GM19239 (cell line): ENCODE measurements at places on chromosomes 12 and 14.

- DNase-seq: no peak
These were observed 1317.4 kb upstream of the TMEM132C start for GRCh38 chr12:126949558-126949957.

DNA sequence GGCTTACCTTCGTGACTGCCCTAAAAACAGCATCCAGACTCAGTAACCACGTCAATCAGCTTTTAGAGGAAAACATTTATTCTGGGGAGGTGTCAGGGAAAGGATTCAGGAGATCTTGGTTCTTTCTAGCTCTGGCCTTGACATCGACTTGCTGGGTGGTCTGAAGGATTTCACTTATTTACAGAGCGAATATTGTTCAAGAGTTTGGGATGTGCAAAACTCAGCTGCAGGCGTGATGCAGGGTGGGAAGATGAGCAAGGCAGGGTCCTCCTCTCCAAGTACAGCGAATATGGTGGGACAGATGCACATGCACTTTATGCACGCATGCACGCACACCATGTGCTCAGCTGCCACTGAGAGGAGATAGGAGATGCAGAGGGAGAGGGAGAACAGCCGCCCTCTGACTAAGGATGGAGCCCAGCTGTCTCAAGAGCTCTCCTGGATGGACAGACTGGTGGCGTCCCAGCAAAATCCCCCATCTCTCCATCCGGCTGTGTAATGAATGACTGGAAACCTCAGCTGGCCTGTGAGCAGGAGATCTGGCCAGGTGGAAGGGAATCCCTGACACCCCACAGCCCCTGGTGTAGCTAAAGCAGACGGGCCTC is 24.4 kb upstream of the BDKRB1 start:
- no peak for DNase-seq

- peak; percentile 93 for DNase-seq
These were observed at the start of gene VASH1 for GRCh38 chr14:76761136-76761959. Gene VASH1 (plus strand): TSS chr14:76761468. CDS start chr14:76762822, 1,354 bp downstream.

- no peak for DNase-seq
These were observed 112.0 kb upstream of the ATF7IP start for GRCh38 chr12:14253496-14253895.

DNA sequence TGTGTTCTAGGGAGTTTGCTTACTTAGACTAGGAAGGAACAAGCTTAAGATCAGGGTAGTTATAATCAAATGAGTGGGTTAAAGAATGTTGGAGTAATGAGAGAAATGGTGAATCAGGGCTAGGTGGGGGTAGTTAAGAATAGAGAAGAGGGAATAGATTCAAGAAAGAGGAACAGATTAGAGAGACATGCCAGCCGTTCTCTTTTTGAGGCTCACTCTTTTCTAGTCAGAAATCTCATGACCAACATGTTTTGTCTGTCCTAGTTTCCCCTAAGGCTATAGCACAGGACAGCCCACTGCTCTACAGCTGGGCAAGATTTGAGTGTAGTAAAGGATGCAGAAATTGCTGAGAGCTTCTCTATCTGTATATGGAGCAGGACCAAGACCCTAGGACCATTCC is 258.4 kb downstream of the AKAP6 start:
- no peak for DNase-seq

- no peak for DNase-seq
These were observed 52.5 kb downstream of the ATP23 start for GRCh38 chr12:57993834-57994233.

DNA sequence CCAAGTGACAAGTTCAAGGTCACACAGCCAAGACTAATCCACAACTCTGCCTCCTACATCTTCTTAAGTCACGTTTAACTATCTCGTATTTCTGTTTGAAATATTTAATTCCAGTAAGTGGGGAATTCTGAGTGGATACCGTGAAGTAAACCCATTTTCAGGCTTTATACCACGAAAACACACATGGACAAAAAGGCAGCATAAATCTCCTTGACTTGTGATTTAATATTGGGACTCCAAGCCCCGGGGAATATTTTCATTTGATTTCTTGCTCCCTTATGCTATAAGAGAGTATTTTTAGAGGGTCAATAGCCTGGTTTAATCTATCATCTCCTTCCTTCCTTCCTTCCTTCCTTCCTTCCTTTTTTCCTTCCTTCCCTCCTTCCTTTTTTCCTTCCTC is 716.7 kb downstream of the VRK1 start:
- no peak for DNase-seq

GRCh38 chr14:103186241-103186822 is 63.1 kb downstream of the TNFAIP2 start:
- DNase-seq: no peak

DNA sequence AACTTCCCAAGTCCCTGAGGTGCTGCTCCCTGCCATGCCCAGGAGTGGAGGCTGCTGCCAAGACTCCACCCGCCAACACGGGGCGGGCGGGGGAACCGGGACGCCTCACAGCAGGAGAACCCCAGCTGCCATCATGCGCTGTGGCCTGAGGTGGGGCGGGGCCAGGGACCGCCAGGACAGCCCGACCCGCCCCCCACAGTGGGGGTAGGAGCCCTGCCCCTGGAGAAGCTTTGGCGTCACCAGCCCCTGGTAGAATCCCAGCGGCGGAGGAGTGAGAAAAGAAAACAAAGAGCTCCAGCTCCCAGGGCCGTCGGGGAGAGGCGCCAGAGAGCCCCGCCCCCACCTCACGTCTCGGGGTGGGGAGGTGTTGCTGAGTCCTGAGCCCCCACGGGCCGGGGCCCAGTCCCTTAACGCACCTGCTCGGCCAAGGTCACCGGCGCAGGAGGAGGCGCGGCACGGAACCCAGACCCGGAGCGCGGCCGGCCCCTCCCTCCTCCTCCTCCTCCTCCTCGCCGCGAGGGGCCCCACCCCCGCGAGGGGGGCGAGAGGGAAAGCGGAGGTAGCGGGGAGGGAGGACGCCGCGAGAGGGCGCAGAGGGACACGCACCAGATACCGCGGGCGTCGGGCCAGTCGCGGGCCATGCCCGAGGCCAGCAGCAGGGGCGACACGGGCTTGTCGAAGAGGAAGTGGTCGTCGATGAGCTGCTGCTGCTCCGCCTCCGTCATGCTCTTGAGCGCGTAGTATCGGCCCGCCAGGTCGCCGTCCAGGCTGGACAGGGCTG is 1.8 kb downstream of the CKB start:
- DNase-seq: peak; percentile 76

- DNase-seq: no peak
These were observed 85.4 kb upstream of the PLXNC1 start for GRCh38 chr12:94062796-94063635.

- DNase-seq: no peak
These were observed 158.9 kb upstream of the PLEKHA5 start for GRCh38 chr12:18970603-18971002.

DNA sequence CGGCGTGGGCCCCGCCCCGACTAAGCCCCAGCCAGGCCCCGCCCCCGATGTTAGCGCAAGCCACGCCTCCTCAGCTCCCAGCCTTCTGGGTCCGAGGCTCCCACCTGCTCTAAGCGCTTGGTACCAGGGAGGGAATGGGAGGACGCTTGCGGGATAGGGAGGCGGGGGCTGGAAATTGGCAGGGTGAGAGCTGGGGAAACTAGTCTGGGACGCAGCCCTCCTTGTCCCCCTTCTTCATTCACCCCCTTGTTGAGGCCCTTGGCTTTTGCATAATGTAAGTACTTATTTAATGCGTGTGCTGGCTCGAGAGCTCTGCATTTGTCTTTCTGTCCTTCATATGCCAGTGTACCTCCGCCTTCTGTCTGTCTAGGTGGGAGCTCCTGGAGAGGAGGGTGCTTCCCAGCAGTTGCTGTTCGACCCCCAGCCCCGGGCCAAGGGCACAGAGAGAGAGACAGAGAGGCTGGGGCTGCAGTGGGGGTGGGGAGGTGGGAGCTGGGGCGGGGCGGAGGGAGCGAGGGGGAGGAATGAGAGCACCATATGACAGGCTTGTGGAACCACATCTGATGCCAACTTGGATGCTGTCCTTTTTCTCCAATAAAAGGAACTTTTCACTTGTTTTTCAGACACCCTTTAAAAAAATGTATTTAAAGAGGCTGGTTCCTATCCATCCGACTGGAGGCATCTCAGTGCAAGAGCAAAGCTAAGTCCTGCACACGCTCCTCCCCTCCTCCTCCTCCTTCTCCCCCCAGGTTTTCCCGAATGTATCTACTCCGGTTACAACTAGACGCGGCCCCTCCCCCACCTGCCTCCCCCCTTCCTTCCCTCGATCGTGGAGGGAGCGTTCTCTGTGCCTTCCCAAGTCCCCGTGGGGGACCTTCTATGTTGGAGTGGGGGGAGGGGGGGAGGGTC is 25.6 kb upstream of the MAP1LC3B2 start:
- DNase-seq: peak; percentile 59

DNA sequence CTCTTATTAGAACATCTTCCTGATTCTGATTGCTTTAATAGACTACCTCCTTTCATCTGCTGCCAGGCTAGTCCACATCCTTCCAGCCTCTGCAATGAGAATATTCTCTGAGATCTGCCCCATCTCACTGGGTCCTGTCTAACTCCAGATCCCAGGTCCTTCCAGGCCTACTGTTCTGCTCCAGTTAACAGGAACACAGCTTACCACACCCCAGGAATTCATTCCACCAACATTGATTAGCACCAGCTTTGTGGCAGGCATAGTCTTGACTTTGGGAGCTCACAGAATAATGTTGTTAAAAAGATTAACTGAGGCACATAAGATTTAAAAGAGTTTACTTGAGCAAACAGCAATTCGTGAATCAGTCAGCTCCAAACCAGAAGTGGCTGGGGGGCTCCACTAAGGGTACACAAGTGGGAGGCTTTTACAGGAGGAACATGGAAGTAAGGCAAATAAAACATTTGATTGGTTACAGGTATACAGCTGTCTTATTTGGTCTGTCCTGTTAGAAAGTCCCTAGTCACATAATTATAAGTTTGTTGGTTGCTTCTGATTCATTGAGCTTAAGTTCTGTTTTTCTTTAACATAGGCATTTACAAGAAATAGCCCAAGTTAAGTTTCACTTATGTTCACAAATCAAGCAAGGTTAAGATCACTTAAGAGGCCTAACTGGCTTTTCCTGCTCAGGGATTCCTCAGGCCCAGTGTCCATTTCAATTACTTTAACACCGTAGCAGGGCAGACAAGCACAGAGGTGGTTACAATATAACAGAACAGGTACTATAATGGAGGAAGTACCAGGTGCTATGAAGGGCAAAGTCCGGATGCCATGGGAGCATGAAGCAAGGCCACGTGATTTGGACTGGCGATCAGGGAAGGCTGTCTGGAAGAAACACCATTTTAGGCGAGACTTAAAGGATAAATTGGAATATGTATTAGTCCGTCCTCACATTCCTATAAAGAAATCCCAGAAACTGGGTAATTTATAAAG is 12.2 kb upstream of the MYH7 start:
- no peak for DNase-seq

GRCh38 chr12:68975811-68976210 is 42.8 kb upstream of the CPM start:
- DNase-seq: no peak

GRCh38 chr14:48703728-48704467 is 882.3 kb downstream of the RPS29 start:
- no peak for DNase-seq

GRCh38 chr14:25049568-25050268 is at the start of gene STXBP6:
Gene STXBP6 (minus strand): TSS chr14:25050147. CDS start chr14:24974818, 75,329 bp downstream.
- DNase-seq: no peak

DNA sequence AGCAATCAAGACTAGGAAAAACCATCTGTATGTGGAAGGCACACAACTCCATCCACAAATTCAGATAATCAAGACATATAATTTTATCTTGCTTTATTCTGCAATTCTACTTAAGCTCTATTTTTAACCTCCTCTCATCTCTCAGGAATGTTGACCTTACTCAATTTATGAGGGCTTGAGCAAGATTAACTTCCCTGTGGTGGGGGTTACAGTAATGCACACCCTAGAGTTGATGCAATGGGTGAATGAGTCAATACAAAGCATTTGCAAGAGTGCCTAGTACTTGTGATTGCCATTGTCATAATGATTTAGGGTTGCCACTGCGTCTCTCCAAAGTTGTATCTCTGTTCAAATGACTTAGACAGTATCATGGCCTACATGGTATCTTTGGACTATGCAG is 1598.4 kb upstream of the TMEM132C start:
- DNase-seq: no peak

- DNase-seq: peak; percentile 43
These were observed 76.7 kb upstream of the RGS6 start for GRCh38 chr14:71855399-71856036.

DNA sequence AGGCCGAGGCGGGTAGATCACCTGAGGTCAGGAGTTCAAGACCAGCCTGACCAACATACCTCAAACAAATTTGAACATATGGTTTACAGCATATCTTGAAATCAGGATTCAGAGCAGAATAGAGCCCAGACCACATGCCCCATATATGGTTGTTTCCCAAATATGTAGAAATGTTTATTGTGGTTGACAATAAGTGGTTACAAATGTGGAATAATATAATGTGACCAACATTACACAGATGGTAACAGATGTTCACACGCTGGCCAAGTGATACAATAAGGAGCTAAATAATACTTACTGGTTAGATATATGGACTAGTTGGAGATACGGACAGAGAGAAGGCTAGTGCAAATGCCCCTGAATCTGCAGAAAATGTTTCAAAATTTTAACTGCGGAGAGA is 85.3 kb downstream of the MAPKAPK5 start:
- no peak for DNase-seq

DNA sequence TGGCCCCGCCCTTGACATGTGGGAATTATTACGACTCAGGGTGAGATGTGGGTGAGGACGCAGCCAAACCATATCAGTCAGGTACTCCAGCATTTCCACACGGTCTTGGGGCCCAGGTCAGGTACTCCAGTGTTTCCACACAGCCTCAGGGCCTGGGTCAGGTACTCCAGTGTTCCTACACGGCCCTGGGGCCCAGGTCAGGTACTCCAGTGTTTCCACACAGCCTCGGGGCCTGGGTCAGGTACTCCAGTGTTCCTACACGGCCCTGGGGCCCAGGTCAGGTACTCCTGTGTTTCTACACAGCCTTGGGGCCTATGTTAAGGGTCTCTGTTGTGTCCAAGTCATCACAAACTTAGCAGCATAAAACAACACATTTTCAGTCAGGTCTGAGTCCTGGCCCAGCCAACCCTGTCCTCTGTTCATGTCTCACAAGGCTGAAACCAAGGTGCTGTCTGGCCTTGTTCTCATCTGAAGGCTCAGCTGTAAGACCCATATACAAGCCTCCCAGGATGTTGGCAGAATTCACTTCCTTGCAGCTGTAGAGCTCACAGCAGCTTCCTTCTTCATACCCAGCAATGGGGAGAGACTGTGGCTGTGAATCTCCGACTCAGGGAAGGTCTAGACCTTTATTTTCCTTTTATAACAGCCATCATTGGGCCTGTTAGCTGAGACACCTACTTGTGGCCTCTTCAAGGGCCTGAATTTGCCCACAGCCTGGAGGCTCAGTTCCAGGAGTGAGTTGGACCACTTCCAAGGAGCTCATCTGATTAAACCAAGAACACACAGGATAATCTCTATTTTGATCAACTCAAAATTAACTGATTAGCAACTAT is 107.6 kb upstream of the SFSWAP start:
- no peak for DNase-seq
